Stimulated activated CD4-positive, alpha-beta T cell treated with anti-CD3 and anti-CD28 coated beads, Interleukin-4, amount 100 ng/mL, for 4 hours (primary cell): ENCODE measurements at places on chromosomes 7 and 10.

- DNase-seq, result no peak
Observed at GRCh38 chr10:129024046-129024445, 443.0 kb upstream of the MGMT start.

GRCh38 chr10:71372882-71373495, 23.7 kb upstream of the CDH23 start:
- DNase-seq, result no peak

DNA sequence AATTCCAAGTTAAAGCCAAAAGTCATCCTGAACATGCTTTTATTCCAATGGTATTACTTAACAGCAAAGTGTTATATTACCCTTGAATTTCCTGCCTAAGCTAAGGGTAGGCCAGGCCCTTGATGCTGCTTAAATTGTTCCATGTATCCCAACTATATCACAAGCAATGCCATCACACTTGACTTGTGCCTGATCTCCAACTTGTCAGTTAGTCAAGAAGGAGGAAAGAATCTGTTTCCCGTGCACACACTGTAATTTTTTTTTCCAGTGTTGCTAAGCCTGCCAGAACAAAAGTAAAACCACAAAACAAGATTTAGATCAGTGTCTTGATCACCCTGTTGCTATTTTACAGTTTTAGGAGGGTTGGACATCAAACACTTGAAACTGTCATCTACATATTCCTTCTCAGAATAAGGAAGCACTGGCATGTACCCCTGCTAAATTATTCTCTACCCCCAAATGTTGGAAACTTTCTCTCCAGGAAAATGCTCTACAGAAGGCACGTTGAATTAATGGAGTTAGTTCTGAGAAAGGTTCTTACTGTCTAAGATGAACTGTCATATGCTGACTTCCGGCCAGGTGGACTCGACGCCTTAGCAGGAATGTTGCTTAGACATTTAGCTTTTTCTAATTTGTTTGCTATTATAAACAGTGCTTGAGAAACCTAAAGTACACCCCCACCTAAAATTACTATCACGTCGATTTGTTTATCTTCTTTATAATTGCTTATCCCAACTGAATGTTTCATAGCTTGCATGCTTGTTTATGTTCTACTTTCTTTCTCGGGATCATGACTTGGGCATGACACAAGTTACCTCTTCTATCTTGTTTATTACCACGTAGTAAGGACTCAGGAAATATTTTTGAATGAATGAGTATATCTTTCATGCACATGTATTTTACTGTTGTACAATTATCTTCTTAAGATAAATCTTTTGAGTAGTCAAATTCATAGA, 105.5 kb upstream of the ZNF438 start:
- DNase-seq, result no peak

- DNase-seq, result no peak
Observed at GRCh38 chr7:151309311-151309710, 32.3 kb upstream of the NUB1 start.

GRCh38 chr10:79058899-79059841, 9.6 kb upstream of the ZMIZ1 start:
- DNase-seq, result no peak

GRCh38 chr10:73003822-73004221, 49.2 kb upstream of the PLA2G12B start:
- no peak for DNase-seq

DNA sequence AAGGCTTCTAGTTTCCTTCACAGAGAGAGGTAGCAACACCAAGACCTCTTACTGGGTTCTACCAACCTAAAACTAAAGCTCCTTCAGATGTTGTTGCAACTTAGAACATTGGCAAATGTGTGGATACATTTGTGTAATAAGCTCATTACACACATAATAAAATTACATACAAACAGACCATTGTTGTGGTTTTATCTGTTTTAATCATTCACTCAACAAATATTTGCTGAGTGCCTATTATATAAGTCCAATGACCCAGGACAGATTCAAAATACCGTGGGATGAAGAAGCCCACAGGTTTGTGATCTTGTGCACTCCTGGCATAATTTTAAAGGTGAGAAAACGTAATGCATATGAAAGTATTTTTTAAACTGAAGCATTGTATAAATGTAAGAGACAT, 160.4 kb upstream of the NPVF start:
- DNase-seq, result no peak

DNA sequence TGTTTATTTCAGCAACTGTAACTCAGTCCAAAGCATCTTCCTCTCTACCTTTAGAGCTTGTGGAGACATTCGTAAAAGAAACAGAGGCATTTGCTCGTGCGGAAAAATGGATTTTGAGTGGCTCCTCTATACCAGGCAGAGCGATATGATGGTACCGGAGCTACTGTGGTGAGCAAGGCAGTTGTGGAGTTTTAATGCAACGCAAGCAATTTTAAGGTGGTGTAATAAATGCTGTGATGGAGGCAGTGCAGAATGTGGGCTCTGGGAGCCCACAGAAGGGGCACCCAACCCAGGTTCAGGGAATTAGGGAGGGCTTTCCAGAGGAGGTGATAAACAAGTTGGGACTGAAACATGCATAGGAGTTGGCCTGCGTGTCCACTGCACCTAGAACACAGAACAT, 149.5 kb downstream of the CDH23 start:
- DNase-seq, result no peak

GRCh38 chr7:98745722-98746318, 124.0 kb downstream of the TMEM130 start:
- DNase-seq, result peak; percentile 48

- no peak for DNase-seq
Observed at GRCh38 chr10:50614444-50615137, 9.2 kb downstream of the SGMS1 start.

- no peak for DNase-seq
Observed at GRCh38 chr7:135939261-135939812, 37.8 kb downstream of the MTPN start.

GRCh38 chr10:89773081-89773480, 71.7 kb downstream of the KIF20B start:
- DNase-seq, result no peak

DNA sequence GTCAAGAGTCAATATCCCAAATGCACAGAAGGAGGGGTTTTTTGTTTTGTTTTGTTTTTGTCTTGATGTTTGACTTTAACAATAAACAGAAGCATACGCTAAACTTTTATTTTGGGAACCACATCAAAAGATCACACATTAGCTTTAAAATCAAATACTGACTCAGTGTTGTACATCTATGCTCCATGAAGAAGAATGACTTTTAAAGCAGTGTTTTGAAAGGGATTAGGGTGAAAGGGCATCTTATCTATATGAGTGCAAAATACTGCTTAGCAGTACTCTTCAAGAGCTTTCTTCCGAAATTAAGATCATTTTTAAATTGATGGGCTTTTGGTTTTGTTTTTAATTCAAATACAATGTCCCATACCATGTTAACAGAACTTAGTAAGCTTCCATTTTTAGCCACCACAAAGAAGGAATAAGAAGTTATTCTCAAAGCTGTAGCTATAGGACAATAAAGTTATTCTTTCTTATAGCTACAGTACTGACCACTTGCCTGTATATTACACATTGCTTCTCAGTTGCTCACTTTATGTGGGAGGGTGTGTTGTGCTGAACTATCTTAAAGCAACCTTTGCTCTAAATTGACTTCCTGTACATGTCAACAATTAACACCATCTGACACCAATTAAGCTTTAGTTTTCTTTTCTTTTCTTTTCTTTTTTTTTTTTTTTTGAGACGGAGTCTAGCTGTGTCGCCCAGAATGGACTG, 144.3 kb upstream of the KAT6B start:
- DNase-seq, result no peak

GRCh38 chr10:34102893-34103506, 712.1 kb downstream of the PARD3 start:
- DNase-seq, result no peak

- DNase-seq, result no peak
Observed at GRCh38 chr7:140425718-140426117, 21.9 kb downstream of the RAB19 start.

- DNase-seq, result no peak
Observed at GRCh38 chr7:108423089-108423989, 32.9 kb downstream of the NRCAM start.

DNA sequence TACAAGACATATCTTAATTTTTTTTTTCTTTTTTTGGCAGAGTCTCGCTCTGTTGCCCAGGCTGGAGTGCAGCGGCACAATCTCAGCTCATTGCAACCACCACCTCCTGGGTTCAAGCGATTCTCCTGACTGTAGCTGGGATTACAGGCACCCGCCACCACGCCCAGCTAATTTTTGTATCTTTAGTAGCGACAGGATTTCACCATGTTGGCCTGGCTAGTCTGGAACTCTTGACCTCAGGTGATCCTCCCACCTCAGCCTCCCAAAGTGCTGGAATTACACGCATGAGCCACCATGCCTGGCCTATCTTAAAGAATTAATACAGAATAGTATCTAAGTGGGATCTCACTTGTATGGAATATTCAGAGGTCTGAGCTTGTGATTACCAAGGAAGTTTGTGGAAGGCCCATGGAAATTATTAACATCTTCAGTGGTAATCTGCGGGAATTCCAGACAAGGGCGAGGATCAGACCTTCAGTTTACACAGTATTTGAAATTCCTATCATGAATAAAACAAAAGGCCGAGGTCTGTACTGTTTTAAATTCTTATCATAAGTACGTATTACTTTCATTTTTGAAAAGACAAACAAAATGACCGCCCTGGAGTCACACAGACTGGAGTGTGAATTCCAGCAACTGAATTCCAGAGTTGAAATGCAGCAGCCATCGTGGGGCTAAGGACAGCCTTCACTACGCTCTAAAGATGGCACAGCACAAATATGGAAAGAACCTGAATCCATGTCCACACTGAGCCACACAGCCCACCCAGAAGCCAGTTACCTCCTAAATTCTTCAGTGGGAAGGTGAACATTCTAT, 16.7 kb downstream of the GPRIN2 start:
- DNase-seq, result no peak
